BJ (cell line): ENCODE measurements at places on chromosomes 5 and 9. TPM values are rescaled to one million over a fixed set of nuclear protein-coding genes. Genes with fewer than 3 reads are reported as not detected.

Gene SOWAHA
- polyA plus RNA-seq: 0.02 TPM in 1 of 2 replicates, not detected in the other

Gene CDC25C
- 7.8 and 8.7 TPM in 2 replicates for polyA plus RNA-seq

Gene WNT8A
- polyA plus RNA-seq: not detected in 2 replicates

Gene IFNB1
- not detected in 2 replicates for polyA plus RNA-seq

Gene PCDHGB1
- polyA plus RNA-seq: 2.0 and 2.2 TPM in 2 replicates

Gene ZNF883
- polyA plus RNA-seq: 0.53 and 1.3 TPM in 2 replicates

Gene HBEGF
- polyA plus RNA-seq: 2.4 and 3.1 TPM in 2 replicates

Gene PCDHGA7
- polyA plus RNA-seq: 1.8 and 3.6 TPM in 2 replicates

Gene TLX3
- not detected in 2 replicates for polyA plus RNA-seq

Gene PRR16
- polyA plus RNA-seq: 44.8 and 48.7 TPM in 2 replicates

Gene ANGPTL2
- 39.7 and 47.0 TPM in 2 replicates for polyA plus RNA-seq

Gene SLC34A1
- not detected in 2 replicates for polyA plus RNA-seq

Gene MYOT
- polyA plus RNA-seq: not detected in 2 replicates

Gene CYLC2
- polyA plus RNA-seq: not detected in 2 replicates

Gene RBM18
- 14.7 and 29.3 TPM in 2 replicates for polyA plus RNA-seq

Gene TMOD1
- polyA plus RNA-seq: 0.06 and 0.15 TPM in 2 replicates

Gene TMEM174
- not detected in 2 replicates for polyA plus RNA-seq
